Non-pigmented ciliary epithelial cell (primary cell): ENCODE measurements at places on chromosomes 1 and 21.

DNA sequence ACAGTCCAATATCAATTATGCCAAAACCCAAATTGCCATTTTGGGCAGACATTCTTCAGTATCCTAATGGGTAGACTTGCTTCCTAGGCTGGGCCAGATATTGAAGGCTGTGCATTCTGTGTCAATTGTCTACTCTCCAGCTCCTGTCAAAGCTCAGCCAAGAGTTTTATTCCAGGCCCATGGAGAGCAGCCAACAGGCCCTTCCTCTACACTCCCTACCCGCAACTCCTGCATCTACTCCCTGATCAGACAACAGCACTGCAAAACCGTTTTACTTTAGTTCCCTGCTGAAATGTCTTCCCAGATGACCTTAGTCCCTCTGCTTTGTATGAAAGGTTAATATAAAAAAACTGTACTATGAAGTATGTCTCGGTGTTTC lies 6.6 kb upstream of the ADORA3 start:
- DNase-seq = no peak

GRCh38 chr1:153805042-153805745 lies 30.0 kb downstream of the SLC27A3 start:
- no peak for DNase-seq

GRCh38 chr1:221626041-221626440 lies 115.8 kb downstream of the DUSP10 start:
- DNase-seq = no peak

GRCh38 chr1:187999973-188000372 lies 1171.2 kb downstream of the PLA2G4A start:
- no peak for DNase-seq

DNA sequence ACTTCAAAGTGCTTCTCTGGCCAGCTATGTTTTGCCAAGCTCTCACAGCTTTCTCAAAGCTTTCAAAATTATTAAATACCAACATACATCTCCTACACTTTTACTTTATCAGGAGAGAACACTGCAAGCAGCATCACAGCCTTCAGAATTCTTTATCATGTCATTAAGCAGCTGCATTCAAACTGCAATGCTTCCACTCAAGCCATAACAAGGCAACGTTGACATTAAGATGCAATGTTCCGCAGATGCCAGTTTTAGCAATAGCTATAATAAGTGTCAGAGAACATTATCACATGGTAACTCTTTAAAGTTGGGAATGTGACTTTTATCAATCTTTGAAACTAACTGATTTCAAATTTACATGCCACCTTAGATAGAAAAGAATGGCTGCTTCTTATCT lies 91.9 kb downstream of the LRRC53 start:
- no peak for DNase-seq

GRCh38 chr1:4590756-4591155 lies 63.7 kb upstream of the AJAP1 start:
- DNase-seq = no peak

- DNase-seq = no peak
Measured at GRCh38 chr1:232965124-232965911, 14.9 kb downstream of the NTPCR start.

GRCh38 chr1:111476761-111477309 lies 3.1 kb downstream of the C1orf162 start:
- DNase-seq = no peak

- DNase-seq = no peak
Measured at GRCh38 chr1:34899471-34899870, 30.0 kb downstream of the DLGAP3 start.

DNA sequence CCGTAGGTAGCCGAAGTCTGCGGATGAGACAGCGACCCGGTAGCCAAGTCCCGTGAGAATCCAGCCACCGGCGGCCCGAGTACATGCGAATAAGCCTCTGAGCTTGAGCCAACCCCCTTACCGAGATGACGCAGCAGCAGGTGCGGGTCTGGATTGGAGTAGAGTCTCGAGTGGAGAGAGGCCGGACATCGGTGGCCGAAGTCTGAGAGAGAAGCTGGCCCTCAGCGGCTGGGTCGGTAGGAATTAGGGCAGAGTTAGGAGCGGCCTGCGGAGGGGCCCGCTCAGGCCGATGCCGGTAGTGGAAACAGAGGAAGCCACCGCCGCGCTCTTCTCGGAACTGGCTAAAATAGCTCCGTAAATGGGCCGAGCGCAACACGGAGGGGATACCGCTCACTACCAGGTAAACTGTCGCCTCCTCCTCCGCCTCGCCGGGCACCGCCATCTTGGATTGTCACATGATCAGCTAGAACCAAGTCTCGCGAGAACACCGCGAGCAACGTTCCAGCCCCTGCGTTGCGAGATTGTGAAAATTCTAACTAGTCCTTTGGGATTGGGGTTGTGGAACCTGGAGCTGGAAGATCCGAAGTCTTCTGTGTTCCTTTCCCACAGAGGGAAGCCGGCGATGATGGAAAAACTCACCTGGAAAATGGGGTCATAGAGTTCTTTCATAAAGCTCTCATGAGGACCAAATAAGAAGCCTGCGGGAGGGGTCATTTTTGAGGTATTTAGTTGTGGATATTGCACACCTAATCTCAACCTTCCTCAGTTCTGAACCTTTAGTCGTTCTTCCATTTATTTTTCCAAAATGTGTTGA lies at the start of gene GPATCH3:
GPATCH3 (minus strand) TSS at position 467 of the 814 bp plus-strand sequence; CDS start at position 442, 25 bp downstream.
- DNase-seq = peak; percentile 58

GRCh38 chr1:71351438-71351837 lies 270.6 kb upstream of the ZRANB2 start:
- peak; percentile 38 for DNase-seq

DNA sequence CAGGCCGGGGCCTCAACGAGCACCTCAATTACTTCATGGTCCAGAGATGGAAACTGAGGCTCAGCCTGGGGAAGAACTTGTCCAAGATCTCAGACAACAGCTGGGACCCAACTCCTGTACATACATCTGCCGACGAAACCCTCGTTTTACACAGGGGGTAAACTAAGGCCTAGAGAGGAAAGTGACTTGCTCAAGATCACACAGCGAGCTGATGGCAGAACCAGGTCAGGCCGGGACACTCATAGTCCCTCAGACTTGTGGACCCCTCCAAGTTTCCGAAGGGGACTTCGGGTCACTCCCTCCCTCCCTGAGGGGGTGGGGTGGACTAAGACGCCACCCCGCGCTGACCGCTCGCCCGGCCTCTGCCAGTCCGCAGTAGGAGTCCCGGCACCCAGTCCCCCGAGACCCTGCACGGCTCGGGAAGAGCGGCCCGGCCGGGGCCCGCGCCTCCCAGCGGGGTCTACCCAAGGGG lies 430 bp downstream of the WASF2 start:
- no peak for DNase-seq

GRCh38 chr1:235857756-235858155 lies 8.9 kb downstream of the LYST start:
- DNase-seq = no peak

GRCh38 chr1:30129001-30129408 lies 594.4 kb downstream of the MATN1 start:
- DNase-seq = no peak

DNA sequence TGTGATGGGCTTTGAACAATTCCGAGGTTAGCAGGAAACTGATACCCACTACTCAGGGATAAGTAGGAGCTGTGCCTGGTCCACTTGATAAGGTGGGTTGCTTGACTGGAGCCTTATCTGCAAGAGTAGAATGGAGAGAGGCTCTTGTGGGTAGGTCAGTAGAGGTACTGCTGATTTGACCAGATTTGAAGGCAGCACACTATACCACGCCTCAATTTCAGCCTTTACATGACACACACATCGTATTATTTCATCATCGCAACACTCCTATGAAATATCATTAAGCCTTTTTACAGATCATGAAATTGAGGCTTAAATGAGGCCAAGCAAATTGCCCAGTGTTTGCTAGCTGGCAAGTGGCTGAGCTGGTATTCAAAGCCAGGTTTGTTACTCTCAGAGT lies 69.6 kb downstream of the KCNJ15 start:
- no peak for DNase-seq

DNA sequence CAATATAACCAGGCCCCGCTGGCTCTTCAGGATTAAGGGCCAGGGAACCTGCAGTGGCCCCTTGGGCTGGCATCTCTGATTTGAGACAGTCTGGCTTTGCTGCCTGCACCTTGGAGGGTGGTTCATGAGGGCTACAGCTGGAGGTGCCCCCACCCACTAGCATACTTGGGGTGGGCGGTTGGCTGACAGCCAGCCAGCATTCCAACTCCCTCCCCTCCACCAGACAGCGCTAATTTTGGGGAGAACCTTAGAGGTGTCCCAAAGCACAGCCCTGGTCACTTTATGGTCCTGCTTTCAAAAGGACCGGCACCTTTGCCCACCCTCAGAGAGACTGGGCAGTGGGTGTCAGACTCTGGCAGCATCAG lies 180.7 kb upstream of the VAMP3 start:
- no peak for DNase-seq

DNA sequence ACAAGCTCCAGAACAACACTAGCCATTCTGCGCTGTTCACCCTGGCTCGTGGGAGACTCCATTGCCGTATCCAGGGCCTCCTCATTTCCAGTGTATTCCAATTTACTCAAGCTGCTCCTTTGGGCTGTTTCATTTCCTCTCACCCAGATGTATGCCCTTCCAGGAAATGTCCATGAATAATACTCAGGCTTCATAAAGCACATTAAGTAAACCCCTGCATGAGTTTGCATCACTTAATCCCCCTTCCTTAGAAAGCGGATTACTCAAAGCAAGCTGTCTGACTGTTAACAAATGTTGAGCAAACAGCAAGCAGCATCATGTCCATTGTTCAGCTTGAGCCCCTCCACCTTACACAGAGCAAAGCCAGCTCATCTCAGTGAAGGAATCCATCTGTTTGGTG lies 403.6 kb upstream of the PBX1 start:
- no peak for DNase-seq

DNA sequence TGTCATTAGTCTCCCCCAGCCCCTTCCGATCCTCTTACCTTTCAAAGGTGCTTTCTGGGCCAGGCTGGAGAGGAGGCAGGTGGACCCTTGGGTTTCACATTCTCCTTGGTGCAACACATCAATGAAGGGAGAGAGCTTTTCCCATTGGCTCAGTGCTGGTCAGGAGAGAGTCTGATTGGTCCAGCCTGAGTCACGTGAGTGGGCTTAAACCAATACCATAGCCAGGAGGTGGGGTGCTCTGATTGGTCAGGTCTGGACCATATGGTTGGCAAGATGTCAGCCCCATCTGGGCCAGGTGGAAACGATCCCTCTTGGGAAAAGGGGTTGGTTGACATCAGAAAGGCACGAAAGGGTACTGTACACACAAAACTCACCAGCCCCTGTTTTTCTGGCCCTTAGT lies 44.8 kb upstream of the ABCG1 start:
- DNase-seq = no peak

GRCh38 chr1:204072931-204073836 lies at the start of gene SOX13:
SOX13 (plus strand) TSS chr1:204073115; CDS start chr1:204112916, 39,801 bp downstream.
- peak; percentile 50 for DNase-seq

GRCh38 chr1:43622471-43622870 lies 27.5 kb upstream of the KDM4A start:
- peak; percentile 24 for DNase-seq

DNA sequence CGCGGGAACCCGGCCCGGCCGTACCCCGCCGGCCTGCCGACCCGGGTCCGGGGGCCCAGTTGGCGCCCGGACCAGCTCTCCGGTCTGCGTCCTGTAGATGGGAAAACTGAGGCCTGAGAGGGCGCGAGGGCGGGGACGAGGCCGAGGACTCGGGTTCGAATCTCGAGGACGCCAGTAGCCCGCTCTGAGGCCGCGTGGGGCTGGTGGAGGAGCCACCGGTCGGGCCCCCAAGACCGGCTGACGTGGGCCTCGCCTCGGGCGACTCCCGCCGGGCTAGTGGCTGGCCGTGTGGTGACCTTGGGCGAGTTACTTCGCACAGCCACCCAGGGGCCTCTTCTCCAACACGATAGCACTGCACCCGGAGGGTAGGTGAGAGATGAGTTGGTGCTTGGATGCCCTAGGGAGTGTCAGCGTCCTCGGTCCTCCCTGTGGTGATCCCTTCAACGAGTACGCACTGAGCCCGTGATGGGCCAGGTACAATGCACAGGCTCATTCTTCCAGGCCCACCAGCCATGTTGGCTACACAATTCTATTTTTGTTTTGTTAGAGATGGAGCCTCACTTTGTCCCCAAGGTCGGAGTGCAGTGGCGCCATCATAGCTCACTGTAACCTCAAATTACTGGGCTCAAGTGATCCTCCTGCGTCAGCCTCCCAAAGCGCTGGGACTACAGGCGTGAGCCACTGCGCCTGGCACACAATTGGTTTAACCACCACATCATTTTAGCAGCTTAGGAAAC lies 404 bp upstream of the SCMH1 start:
- no peak for DNase-seq

DNA sequence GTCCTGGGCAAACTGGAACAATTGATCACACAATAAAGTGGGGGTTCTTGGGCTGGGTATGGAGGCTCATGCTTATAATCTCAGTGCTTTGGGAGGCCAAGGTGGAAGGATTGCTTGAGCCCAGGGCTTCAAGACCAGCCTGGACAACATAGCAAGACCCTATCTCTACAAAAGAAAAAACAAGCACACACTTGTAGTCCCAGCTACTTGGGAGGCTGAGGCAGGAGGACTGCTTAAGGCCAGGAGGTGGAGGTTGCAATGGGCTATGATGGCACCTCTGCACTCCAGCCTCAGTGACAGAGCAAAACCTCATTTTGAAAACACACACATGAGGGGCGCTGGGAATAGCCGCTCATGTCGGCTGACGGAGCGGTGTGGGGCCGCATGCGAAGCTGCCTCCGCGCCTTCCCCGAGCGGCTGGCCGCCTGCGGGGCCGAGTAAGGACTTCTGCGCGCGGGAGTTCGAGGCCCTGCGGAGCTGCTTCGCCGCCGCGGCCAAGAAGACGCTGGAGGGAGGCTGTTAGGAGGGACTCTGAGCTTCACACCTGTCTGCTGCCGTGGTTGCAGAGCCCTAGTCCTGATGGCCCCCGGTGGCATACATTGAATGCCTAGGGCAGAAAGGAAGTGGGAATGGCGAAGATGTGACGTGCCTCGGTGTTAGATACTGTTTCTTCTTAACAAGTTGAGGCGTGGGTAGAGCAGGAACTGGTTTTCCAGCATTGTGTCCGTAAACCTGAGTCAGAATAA lies 59.5 kb downstream of the ACBD3 start:
- no peak for DNase-seq

- DNase-seq = no peak
Measured at GRCh38 chr1:3636531-3636930, 11.7 kb downstream of the TPRG1L start.

GRCh38 chr1:181554465-181554864 lies 71.1 kb downstream of the CACNA1E start:
- DNase-seq = no peak

GRCh38 chr1:206445116-206445515 lies 25.2 kb upstream of the IKBKE start:
- no peak for DNase-seq

DNA sequence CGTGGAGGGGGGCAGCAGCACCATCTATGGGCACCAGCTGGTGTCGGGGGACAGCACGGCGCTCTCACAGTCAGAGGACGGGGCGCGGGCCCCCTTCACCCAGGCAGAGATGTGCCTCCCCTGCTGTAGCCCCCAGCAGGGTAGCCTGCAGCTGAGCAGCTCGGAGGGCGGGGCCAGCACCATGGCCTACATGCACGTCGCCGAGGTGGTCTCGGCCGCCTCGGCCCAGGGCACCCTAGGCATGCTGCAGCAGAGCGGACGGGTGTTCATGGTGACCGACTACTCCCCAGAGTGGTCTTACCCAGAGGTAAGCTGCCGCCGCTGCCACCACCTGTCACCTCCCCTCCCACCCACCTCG lies 106.2 kb upstream of the VAMP3 start:
- DNase-seq = no peak
